ENCODE measurements at places on chromosomes 3 and 15.

DNA sequence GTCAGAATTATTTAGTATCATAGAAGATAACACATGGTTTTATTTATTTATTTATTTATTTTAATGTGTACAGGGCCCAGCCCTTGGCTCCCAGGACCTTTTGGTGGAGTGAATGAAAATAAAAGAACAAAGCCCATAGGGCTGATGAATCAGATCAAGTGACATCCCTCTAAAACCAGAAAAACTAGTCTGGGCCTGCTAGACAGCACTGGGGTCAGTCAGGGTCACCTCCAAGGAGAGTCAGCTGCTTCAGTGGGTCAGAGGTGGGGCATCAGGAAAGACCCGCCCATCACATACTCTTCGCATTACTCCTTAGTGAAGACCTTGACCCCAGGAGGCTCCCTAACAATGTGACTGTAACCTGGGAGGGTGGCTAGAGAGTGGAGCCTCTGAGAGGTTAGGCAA lies 12.8 kb downstream of the PPCDC start:
- DNase-seq, result no peak

- DNase-seq, result no peak
Measured at GRCh38 chr3:186452517-186452916, 90.5 kb upstream of the DGKG start.

DNA sequence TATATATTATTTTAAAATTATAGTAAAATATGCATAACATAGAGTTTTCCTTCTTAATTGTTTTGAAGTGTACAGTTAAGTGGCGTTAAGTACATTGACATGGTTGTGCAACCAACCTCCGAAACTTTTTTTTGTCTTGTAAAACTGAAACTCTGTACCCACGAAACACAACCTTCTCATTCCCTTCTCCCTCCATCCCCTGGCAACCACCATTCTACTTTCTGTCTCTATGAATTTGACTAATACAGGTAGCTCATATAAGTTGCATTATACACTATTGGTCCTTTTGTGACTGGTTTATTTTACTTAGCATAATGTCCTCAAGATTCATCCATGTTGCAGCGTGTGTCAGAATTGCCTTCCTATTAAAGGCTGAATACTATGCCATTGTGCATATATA lies 179.4 kb downstream of the SATB1 start:
- no peak for DNase-seq

- no peak for DNase-seq
Measured at GRCh38 chr15:62795171-62795570, 247.4 kb upstream of the TPM1 start.

- no peak for DNase-seq
Measured at GRCh38 chr3:58383904-58384303, 49.7 kb downstream of the PDHB start.

All from T-helper 22 cell (primary cell).